ENCODE measurements at places on chromosomes 11 and 22. TPM values are rescaled to one million over a fixed set of nuclear protein-coding genes. Genes with fewer than 3 reads are reported as not detected.

The C11orf91 gene
- not detected for total RNA-seq

The PHF21A gene
- 12.6 TPM for total RNA-seq

The PKDREJ gene
- not detected for total RNA-seq

The IGSF9B gene
- 0.50 TPM for total RNA-seq

The QSER1 gene
- total RNA-seq = 21.9 TPM

The IFITM2 gene
- 11.0 TPM for total RNA-seq

The FAM227A gene
- total RNA-seq = 2.4 TPM

The BET1L gene
- 21.6 TPM for total RNA-seq

The KIAA0930 gene
- 54.0 TPM for total RNA-seq

The SMTNL1 gene
- not detected for total RNA-seq

The SLC22A12 gene
- total RNA-seq = not detected

The NFAM1 gene
- not detected for total RNA-seq

The MRGPRX4 gene
- total RNA-seq = not detected

The TMEM151A gene
- total RNA-seq = 0.11 TPM

The APOA4 gene
- total RNA-seq = not detected

The KRTAP5-11 gene
- not detected for total RNA-seq

The SLC22A6 gene
- not detected for total RNA-seq

The KCNJ1 gene
- total RNA-seq = under 0.01 TPM

The PARVA gene
- total RNA-seq = 19.3 TPM

The P4HA3 gene
- 21.9 TPM for total RNA-seq

The GAS2L1 gene
- 12.6 TPM for total RNA-seq

The SCN4B gene
- total RNA-seq = not detected

The SCGB1D2 gene
- total RNA-seq = not detected

The BTG4 gene
- total RNA-seq = not detected

The CSKMT gene
- total RNA-seq = 4.2 TPM

The MMP1 gene
- total RNA-seq = 221 TPM

The PLEKHB1 gene
- total RNA-seq = 2.5 TPM

The PGR gene
- total RNA-seq = 4.1 TPM

The AAMDC gene
- total RNA-seq = 27.9 TPM

The SCGB1C1 gene
- total RNA-seq = not detected

The MAPK8IP2 gene
- 0.37 TPM for total RNA-seq

The MS4A2 gene
- total RNA-seq = not detected

Data from uterine smooth muscle cell (primary cell).